ENCODE measurements at places on chromosomes 2 and 18. TPM values are rescaled to one million over a fixed set of nuclear protein-coding genes. Genes with fewer than 3 reads are reported as not detected.

Gene CDH7
- 7.4 TPM for polyA plus RNA-seq

Gene IL37
- not detected for polyA plus RNA-seq

Gene MGAT4A
- 54.8 TPM for polyA plus RNA-seq

Gene OXER1
- not detected for polyA plus RNA-seq

Gene AKAIN1
- polyA plus RNA-seq: not detected

Gene ADAM17
- polyA plus RNA-seq: 32.3 TPM

Gene ACTR3
- polyA plus RNA-seq: 255 TPM

Gene CPS1
- polyA plus RNA-seq: 0.25 TPM

Gene TEX44
- polyA plus RNA-seq: not detected

Gene ALKAL2
- polyA plus RNA-seq: not detected

Gene SRD5A2
- polyA plus RNA-seq: 0.11 TPM

Gene SLC66A3
- 16.7 TPM for polyA plus RNA-seq

Gene MOCOS
- polyA plus RNA-seq: not detected

Gene SPP2
- polyA plus RNA-seq: not detected

Gene AQP12A
- polyA plus RNA-seq: not detected

Gene VAMP8
- not detected for polyA plus RNA-seq

Gene KCNIP3
- polyA plus RNA-seq: not detected

Gene SLC16A14
- polyA plus RNA-seq: 125 TPM

Gene COLEC11
- 1.7 TPM for polyA plus RNA-seq

Gene DUSP2
- polyA plus RNA-seq: 2.1 TPM

Gene FAM161A
- 12.0 TPM for polyA plus RNA-seq

Gene PHLPP1
- 5.1 TPM for polyA plus RNA-seq

Gene CFAP65
- polyA plus RNA-seq: 1.7 TPM

Gene OR6B2
- polyA plus RNA-seq: not detected

Gene MLPH
- polyA plus RNA-seq: not detected

Gene KLHL29
- polyA plus RNA-seq: 48.4 TPM

Gene UGT1A4
- polyA plus RNA-seq: not detected

Gene MTHFD2
- polyA plus RNA-seq: 19.3 TPM

Gene GKN2
- polyA plus RNA-seq: not detected

Gene CCDC74A
- 34.4 TPM for polyA plus RNA-seq

Gene STARD6
- not detected for polyA plus RNA-seq

Gene SIX2
- not detected for polyA plus RNA-seq

Gene PAX8
- polyA plus RNA-seq: not detected

Gene MOB4
- 81.5 TPM for polyA plus RNA-seq

Gene HOXD12
- polyA plus RNA-seq: not detected

Gene WDR75
- polyA plus RNA-seq: 62.5 TPM

Gene EML6
- 9.9 TPM for polyA plus RNA-seq

Gene C2orf66
- 1.4 TPM for polyA plus RNA-seq

Gene LRP1B
- polyA plus RNA-seq: 12.7 TPM

Gene IL1RL1
- not detected for polyA plus RNA-seq

Gene MOB1A
- 27.4 TPM for polyA plus RNA-seq

Gene RETREG2
- 164 TPM for polyA plus RNA-seq

Measured in neural cell (in vitro differentiated cells).